ENCODE measurements at places on chromosomes 12 and 14.

DNA sequence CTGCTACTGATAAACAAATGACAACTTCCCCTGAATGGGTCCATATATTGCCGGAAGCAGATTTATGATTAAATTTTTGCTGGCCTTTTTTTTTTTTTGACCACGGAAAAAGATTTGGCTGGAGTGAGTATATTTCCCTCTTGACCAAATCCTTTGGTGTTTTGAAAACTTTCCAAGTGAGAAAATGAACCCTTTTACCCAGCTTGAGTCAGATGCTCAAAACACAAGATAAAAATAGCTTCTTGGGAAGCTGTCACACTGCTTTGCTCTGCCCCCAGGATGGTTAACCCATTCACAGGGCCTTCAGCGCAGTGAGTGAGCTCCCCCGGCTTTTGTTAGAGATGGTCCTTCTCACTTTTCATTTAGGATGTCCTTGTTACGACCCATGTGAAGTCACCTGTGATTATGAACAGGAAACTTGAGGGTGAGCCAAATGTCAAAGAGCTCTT is 224.3 kb downstream of the PELI2 start:
- DNase-seq, result no peak

GRCh38 chr12:10211940-10212738 is 538 bp upstream of the GABARAPL1 start:
- DNase-seq, result peak; percentile 82

- DNase-seq, result no peak
These were observed 245.9 kb downstream of the ADAMTS20 start for GRCh38 chr12:43306066-43306465.

GRCh38 chr12:43676183-43676813 is 82.3 kb downstream of the PUS7L start:
- no peak for DNase-seq

DNA sequence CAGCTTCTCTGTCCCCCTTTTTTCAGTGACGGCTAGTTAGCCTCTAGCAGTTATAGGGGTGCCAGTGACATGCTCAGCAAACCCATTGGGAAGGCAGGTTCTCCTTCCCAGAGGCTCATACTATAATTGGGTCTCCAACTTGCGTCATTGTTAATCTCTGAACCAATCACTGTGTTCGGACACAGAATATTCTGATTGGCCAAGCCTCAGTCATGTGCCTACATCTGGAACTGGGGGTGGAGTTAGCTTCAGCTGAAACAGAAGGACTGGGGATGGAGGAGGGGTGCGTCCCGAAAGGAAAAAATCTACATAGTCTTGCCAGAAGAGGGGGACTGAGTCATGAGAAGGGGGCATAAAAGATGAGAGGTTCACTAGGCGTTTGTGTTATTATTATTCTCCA is 165.6 kb downstream of the SUDS3 start:
- no peak for DNase-seq

GRCh38 chr14:51850651-51851050 is 9.8 kb upstream of the GNG2 start:
- no peak for DNase-seq

- no peak for DNase-seq
These were observed 48.0 kb downstream of the ETNK1 start for GRCh38 chr12:22672951-22673350.

Data from activated gamma-delta T cell (primary cell).